T-cell (primary cell): ENCODE measurements at places on chromosomes 1 and 21. TPM values are rescaled to one million over a fixed set of nuclear protein-coding genes. Genes with fewer than 3 reads are reported as not detected.

Gene CD164L2
- total RNA-seq, result not detected

Gene NPR1
- 0.35 TPM for total RNA-seq

Gene LORICRIN
- 0.20 TPM for total RNA-seq

Gene DMRTA2
- total RNA-seq, result not detected
